ENCODE measurements at places on chromosomes 5 and 9.

- DNase-seq = no peak
Observed at GRCh38 chr5:139946006-139946405, 97.1 kb downstream of the NRG2 start.

DNA sequence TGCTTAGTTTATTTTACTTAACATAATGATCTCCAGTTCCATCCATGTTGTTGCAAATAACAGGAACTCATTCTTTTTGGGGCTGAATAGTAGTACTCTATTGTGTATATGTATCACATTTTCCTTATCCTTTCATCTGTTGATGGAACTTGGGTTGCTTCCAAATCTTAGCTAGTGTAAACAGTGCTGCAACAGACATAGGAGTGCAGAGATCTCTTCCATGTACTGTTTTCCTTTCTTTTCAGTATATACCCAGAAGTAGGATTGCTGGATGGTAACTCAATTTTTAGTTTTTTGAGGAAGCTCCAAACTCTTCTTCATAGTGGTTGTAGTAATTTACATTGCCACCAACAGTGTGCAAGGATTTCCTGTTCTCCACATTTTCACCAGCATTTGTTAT, 138.8 kb upstream of the POC5 start:
- no peak for DNase-seq

DNA sequence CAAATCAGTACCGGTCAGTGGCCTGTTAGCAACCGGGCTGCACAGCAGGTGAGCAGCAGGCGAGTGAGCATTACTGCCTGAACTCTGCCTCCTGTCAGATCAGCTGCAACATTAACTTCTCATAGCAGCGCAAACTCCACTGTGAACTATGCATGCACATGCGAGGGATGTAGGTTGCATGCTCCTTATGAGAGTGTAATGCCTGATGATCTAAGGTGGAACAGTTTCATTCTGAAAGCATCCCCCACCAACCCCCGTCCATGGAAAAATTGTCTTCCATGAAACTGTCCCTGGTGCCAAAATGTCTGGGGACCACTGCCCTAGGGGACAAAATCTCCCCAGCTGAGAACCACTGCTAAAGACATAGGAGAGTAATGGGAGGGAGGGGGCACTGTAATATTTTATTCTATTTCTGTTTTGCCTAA, 51.1 kb downstream of the P4HA2 start:
- no peak for DNase-seq

DNA sequence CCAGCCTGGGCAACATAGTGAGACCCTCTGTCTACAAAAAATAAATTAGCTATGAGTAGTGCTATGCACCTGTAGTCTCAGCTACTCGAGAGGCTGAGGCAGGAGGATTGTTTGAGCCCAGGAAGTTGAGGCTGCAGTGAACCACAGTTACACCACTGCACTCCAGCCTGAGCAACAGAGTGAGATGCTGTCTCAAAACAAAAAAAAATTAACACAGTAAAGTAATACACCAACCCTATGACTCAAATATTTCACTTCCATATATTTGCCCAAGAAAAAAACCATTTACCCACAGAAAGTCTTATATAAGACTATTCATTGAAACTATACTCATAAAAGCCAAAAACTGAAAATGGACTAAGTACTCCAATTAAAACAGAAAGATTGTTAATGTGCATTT, 16.2 kb downstream of the SMIM23 start:
- no peak for DNase-seq

DNA sequence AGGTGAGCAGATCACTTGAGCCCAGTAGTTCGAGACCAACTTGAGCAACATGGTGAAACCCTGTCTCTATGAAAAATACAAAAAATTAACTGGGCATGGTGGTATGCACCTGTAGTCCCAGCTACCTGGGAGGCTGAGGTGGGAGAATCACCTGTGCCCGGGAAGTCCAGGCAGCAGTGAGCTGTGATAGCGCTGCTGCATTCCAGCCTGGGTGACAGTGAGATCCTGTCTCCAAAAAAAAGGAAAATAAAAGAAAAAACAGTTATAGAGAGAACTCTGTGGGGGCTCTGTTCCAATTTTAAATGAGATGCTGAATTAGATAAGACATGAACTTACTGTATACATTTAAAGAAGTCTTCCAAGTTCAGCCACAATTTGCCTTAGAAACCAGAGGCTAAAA, 44.2 kb downstream of the SLC38A9 start:
- no peak for DNase-seq

- no peak for DNase-seq
Observed at GRCh38 chr5:112693301-112693700, 44.4 kb upstream of the APC start.

GRCh38 chr5:169789417-169789940, 152.4 kb downstream of the DOCK2 start:
- DNase-seq = no peak

- DNase-seq = no peak
Observed at GRCh38 chr5:61493973-61494372, 161.9 kb downstream of the ZSWIM6 start.

- no peak for DNase-seq
Observed at GRCh38 chr9:69172895-69173294, 1.2 kb upstream of the TJP2 start.

GRCh38 chr9:27129221-27129620, 20.2 kb downstream of the TEK start:
- no peak for DNase-seq

- no peak for DNase-seq
Observed at GRCh38 chr5:43371821-43372220, 40.4 kb downstream of the CCL28 start.

- no peak for DNase-seq
Observed at GRCh38 chr5:32446630-32447029, 2.1 kb upstream of the ZFR start.

DNA sequence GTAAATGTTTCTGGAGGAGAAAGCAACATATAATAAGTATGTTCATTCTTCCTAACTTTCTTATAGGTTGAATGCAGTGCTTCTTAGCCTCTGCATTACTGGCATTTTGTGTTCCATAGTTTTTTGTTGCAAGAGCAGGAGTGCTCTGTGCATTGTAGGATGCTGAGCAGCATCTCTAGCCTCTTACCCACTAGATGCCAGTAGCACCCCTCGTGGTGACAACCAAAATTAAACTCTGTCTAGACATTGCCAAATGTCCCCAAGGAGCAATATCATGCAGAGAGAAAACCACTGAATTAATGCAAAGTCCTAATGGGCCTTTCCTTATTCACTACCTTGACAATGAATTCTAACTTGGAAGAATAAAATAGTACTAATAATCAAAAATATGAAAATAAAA, 147.0 kb downstream of the GLIS3 start:
- no peak for DNase-seq

GRCh38 chr9:132602207-132602606, 19.8 kb downstream of the BARHL1 start:
- DNase-seq = no peak

DNA sequence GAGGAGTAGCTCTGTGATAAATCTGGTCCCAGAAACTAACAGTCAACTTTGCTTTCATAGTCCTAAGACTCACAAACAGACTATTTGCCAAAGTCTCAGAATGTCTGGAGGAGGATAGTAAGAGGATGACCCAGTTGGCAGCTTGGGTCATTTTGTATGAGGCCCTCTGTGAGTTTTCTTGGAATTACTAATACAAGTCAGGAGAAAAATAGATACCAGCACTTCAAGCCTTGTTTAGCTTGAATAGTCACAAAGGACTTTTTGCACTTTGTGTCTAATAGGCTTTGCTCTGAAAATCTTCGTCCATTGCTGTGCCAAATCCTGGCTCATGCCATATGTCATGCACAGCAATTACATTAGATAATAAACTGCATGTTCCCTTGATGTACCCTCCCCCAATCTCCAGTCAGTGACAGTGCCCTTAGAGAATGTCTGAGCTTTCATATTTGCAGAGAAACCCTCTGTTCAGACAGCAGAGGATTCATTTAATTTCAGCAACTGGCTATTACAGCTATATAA, 612.8 kb downstream of the CSNK1G3 start:
- no peak for DNase-seq

DNA sequence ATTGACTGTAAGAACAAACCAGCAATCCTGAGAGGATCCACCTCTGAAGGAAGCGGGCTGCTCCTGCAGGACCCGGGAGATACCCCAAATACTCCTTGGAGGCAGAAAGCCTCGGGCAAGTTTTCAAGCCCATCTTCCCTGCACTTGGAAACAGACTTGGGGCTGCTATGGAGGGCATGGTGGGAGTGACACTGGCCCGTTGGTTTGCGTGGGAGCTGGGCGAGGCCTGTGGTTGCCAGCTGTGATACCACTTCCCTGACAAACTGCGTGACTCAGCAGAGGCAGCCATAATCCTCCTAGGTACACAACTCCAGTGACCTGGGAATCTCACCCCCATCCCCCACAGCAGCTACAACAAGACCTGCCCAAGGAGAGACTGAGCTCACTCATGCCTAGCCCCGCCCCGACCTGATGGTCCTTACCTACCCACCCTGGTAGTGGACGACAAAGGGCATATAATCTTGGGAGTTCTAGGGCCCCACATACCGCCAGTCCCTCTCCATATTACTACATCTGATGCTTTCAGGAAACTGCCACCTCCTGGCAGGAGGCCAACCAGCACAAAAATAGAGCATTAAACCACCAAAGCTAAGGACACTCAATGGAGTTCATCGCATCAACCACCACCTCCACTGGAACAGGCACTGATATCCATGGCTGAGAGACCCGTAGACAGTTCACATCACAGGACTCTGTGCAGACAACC, 38.1 kb upstream of the VLDLR start:
- DNase-seq = no peak

GRCh38 chr9:86713970-86714369, 233.3 kb downstream of the GAS1 start:
- DNase-seq = no peak

GRCh38 chr9:133090752-133091385, 29.1 kb downstream of the CEL start:
- DNase-seq = no peak
